Activated naive CD4-positive, alpha-beta T cell (primary cell): ENCODE measurements at places on chromosomes 1 and 21.

GRCh38 chr1:43288058-43288784 lies 2.8 kb upstream of the C1orf210 start:
- no peak for DNase-seq

- DNase-seq: no peak
Measured at GRCh38 chr1:110898734-110899457, 25.9 kb downstream of the CD53 start.

GRCh38 chr1:99270646-99271045 lies 6.4 kb downstream of the PLPPR4 start:
- DNase-seq: no peak

DNA sequence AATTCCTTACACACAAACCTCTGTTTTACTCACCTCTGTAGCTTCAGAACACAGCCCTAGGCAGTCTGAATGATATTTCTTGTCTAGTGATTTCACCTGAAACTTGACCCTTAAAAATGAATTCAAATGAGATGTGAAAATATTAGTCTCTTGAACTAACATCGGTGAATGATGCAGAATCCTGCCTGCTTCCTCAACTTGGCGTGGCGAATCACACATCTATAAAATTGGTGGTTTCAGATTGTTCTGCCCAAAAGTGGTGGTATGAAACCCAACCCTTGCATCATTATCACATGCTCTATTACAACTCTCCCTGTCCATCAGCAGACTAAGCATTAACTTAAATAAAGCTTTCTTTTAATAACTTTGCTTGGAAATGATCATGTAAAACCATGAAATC lies 26.9 kb upstream of the C1orf21 start:
- DNase-seq: no peak

GRCh38 chr1:201401700-201402099 lies 2.6 kb upstream of the LAD1 start:
- DNase-seq: no peak

DNA sequence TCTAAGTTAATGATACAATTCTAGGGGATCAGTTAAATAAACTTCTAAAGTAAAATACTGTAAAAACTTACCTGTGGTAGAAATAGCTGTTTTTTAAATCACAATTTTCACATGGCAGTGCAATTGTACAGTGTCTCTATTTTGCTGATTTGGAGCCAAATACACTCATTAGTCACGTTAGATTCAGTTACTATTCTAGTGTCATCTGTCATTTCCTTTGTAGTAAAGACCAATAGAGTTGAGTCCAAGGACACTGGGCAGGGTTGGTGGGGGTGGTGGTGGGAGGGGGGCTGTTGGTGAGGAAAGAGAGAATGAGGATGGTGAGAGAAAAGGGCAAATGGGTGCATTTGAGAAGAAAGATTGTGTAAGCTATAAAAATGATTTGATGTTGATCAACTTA lies 33.6 kb downstream of the CD55 start:
- DNase-seq: no peak

DNA sequence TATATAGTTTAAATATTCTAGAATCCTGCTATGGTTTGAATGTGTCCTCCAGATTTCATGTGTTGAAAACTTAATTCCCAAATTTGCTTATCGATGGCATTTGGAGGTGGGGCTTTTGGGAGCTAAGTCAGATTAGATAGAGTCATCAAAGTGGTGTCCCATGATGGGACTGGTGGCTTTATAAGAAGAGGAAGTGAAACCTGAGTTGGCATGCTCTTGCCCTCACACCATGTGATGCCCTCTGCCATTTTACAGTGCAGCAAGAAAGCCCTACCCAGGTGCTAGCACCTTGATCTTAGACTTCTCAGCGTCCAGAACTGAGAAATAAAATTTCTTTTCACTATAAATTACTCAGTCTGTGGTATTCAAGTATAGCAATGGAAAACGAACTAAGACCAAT lies 111.3 kb downstream of the TGFB2 start:
- DNase-seq: no peak

DNA sequence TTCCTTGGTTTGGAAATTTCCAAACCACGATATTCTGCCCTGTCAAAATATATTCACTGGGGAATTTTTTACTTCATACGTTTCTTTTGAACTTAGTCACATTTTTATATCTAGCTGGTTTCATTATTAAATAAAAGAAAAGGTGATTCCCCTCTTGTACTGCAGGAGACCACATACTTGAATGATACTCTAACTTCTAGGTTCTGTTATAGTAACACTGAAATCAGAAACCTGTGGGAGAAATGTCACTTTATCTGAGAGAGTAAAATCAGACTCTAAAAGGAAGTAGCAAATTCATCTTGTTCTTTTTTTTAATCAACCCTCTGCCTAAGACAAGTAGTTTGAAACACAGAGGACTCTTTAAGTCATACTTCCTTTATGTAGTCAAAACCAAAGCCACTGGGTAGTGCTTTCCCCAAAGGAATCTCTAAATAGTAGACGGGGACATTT lies 34.4 kb downstream of the MRPL39 start:
- DNase-seq: no peak

DNA sequence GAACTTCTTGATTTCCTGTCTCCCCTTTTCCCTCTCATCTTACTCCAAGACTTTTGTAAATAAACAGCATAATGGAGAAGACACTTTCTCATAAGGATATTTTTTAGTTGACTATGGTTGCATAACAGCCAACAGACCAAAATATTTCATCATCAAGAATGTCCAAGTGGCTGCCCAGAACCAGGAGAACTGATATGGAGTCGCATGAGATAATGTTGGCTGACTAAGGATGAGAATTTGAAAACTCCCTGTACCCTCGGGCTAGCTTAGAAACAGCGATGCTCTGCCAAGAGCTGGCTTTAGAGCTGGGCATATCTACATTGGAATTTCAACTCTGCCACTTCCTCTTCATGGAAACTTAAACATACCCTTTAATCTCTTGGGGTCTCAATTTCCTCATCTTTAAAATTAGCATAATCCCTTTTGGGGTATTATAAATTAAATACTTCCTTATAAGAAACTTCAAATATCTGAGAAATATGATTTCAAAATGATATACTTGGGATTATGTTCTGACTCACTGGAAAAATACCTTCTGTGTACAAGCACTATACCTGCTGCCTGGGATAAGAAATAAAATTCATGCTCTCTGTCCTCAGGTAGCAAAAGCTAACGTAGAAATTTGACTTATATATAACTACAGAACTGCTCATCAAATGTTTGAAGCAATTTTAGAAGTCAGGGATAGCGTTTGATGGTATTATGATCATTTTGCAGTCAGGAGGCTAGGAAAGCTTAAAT lies 777.3 kb downstream of the LTN1 start:
- no peak for DNase-seq

- no peak for DNase-seq
Measured at GRCh38 chr1:215226757-215227156, 144.2 kb downstream of the KCNK2 start.

DNA sequence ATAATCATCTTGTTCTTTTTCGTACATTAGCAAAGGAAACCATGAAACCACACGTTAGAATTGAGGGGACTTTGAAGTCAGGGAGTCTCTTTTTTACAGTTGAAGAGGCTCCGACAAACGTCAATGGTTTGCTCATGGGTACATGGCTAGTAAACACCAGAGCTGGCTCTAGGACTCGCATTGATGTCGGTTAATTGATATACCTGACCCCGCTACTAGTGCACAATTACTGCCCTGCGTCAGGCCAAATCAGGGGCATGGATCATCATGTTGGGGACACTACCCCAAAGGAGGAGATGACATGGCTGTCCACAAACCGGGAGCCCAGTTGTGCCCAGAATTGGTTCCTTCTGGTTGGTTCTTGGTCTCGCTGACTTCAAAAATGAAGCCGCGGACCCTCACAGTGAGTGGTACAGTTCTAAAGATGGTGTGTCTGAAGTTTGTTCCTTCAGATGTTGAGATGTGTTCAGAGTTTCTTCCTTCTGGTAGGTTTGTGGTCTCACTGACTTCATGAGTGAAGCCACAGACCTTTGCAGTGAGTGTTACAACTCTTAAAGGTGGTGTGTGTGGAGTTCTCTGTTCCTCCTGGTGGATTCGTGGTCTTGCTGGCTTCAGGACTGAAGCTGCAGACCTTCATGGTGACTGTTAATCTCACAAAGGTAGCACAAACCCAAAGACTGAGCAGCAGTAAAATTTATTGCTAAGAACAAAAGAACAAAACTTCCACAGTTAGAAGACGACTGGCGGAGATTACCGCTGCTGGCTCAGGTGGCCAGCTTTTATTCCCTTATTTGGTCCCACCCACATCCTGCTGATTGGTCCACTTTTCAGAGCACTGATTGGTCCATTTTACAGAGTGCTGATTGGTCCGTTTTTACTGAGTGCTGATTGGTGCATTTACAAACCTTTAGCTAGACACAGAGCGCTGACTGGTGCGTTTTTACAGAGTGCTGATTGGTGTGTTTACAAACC lies 126.9 kb upstream of the ERRFI1 start:
- DNase-seq: no peak

- no peak for DNase-seq
Measured at GRCh38 chr1:30877205-30877912, 31.2 kb downstream of the SDC3 start.

- no peak for DNase-seq
Measured at GRCh38 chr1:206887701-206888100, 9.5 kb upstream of the IL24 start.
